ENCODE measurements at places on chromosomes 13 and 19.

- DNase-seq: no peak
These were observed 267.4 kb downstream of the PCDH20 start for GRCh38 chr13:61148211-61148610.

DNA sequence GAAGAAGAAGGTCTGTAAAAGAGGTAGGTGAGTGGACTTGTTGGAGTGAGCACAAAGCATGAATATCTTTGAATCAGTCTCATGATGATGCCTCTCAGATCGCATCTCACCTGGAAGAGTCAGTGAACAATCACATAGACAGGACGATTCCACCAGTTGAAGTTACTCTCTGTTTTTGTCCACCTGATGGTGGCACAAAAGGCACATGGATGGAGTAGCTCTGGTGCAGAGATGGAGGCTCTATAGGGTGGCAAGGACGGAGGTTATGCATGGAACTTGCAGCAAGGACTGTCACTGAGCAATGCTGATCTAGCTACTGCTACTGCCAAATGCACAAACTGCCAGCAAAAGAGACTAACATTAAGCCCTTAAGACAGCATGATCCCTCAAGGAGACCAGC, 10.3 kb upstream of the MYCBP2 start:
- DNase-seq: no peak

DNA sequence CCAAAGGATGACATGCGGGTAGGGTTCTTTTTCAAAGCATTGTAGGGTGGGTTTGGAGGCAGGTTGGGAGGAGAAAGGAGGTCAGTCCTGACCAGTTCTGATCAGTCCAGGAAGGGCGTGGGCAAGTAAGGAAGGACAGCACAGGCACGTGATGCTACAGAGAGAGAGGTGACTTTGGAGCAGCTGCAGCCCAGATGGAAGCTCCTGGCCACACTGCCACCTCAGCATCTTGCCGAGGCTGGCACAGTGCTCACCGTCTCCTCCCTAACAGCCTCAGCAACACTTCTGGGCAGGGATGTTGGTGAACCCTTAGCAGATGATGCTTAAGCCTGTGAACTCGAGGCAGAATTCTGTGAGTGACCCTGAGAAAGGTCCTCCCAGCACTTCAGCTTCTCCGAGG, 155.1 kb downstream of the DCLK1 start:
- DNase-seq: no peak

- no peak for DNase-seq
These were observed 17.6 kb downstream of the RANBP3 start for GRCh38 chr19:5960005-5961001.

GRCh38 chr19:10655457-10656312, 1.5 kb downstream of the ILF3 start:
- no peak for DNase-seq

GRCh38 chr13:110726726-110727125, 13.2 kb downstream of the ING1 start:
- peak; percentile 29 for DNase-seq

DNA sequence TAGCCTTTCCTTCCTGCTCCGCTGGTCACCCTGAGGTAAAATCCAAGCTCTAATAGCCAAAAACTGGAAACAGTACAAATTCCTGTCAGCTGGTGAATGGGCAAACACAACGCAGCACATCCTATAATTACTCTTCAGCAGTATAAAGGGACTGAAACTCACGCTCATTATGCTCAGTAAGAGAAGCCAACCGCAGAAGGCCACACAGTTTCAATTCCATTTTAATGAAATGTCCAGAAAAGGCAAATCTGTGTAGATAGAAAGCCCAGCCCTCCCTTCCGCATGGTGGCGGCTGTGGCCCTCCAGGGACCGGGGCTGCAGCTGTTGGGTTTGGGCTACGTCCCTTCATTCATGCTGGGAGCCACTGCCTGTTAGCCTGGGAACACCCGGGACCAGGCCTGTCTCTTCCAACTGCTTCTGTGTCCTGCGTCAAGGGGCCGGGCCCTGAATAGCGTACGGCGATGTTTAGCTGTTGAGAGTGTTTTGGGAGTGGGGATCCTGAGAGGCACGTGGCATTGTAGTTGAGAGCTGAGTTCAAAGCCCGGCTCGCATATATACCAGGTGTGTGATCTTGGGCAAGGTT, 23.5 kb downstream of the NKPD1 start:
- DNase-seq: no peak
